ENCODE measurements at places on chromosomes 3 and 15.

- DNase-seq: no peak
These were observed 13.1 kb upstream of the ANP32A start for GRCh38 chr15:68833700-68834331.

GRCh38 chr3:188051801-188052168 is 102.2 kb upstream of the LPP start:
- DNase-seq: no peak

DNA sequence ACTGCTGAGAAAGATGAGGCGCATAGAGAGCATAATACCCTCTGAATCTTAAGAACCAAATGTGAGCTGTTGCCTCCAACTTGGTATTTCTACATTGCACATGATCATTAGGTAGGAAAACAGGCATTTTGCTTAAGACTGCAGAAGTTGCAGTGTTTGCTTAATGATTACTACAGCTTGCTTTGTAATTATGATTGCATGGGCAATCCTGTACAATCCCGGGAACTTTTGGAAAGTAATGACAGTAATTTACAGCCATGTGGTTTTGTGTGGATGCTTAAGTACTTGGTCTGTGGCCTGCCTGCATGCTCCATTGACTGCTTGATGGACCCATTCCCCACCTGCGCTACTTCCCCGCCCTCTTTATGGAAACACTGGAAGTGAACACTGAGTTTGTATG is 301.1 kb downstream of the DIPK2A start:
- no peak for DNase-seq

DNA sequence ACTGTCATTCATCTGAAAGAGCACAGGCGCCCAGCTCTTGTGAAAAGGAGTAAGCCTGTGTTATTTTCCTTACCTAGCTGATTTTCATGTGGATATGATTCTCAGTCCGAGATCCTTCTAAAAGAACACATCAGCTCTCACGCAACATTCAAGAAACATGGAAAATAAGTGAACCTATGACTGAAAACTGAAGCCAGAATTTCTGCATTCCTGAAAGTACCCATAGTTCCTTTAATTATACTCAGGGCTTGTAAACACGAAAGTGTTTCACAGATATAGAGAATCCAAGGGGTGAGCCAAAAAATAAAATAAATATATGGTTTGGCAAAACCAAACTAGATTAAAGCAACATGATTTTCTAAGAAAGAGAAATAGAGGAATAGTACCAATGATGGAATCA is 100.8 kb upstream of the CHMP2B start:
- no peak for DNase-seq

DNA sequence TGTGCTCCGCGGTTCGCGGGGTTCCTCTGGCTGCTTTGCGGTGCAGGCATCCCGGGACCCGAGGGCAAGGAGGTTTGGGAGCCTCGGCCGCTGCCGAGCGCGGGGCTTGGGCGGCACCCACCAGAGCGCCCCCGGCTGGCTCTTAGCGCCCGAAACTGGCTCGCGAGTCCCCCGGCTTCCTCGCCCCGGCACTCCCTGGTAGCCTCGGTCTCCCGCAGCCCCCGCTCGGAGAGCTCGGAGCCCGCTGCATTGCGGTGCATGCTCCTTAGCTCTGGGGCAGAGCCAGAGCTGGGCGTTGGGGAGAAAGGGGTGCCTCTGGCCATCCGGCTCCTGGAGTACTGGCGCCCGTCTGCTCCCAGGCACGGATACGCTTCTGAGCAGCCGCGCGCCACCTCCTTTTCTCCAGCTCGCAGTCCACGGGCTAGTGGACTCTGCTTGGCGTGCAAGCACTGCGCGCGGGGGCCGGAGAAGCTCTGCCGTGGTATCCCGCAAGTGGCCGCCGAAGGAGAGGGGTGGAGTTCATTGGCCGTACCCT is 753 bp downstream of the EPHB1 start:
- DNase-seq: no peak

DNA sequence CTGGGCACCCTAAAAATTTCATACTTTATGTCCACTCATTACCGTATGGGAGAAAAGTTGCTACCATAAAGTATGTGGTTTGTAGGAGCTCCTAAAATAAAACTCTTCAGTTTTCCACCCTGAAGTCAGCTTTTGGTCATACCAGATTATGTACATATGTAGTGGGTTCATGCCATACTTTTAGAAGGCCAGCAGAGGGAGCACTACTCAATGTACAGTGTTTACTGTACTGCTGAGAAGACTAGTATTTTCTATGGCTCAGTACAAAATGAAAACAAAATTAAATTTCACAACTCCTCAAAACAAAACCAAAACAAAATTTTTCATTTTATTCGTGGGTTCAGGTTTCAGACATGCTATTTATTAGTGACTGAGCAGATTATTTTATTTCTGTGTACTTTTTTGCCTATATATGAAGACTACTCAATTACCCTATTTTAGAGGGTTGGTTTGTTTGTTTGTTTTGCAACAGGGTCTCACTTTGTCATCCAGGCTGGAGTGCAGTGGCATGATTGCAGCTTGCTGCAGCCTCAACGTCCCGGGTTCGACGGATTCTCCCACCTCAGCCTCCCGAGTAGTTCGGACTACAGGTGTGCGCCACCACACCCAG is 24.3 kb downstream of the NXPE3 start:
- peak; percentile 40 for DNase-seq

- DNase-seq: no peak
These were observed 55.9 kb upstream of the SLC6A1 start for GRCh38 chr3:10936686-10937085.

GRCh38 chr3:150443331-150443741 is 35.2 kb downstream of the TSC22D2 start:
- DNase-seq: no peak

DNA sequence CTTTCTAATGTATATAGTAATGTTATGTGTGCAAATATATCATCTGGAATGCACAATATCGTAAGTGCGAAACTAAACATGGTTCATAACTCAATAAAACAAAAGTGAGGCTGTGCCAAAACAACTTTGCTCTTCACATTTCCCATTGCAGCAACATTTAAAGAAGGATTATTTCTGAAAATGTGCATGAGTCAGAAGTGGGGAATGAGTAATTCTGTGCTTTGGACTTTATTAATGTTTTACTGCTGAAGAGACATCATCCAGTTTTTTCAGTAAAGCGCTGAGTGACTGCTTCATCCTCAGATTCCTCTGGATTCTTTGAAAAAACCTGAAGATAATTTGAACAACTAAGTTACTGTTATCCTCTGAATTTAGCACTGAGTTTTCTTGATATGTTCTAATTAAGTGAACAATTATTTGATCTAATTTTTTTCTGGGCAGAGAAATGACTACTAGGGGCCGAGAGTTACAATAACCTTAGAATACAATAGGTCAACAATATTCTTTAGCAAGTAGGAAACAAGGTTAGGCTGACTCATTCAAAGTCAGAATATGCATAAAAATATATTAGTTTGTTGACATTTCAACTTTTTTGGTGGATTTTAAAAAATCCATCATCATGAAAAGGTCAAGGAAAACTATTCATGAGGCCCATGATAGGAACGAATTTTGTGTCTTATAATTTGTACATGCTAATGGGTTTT is 20.0 kb upstream of the PLCL2 start:
- no peak for DNase-seq

DNA sequence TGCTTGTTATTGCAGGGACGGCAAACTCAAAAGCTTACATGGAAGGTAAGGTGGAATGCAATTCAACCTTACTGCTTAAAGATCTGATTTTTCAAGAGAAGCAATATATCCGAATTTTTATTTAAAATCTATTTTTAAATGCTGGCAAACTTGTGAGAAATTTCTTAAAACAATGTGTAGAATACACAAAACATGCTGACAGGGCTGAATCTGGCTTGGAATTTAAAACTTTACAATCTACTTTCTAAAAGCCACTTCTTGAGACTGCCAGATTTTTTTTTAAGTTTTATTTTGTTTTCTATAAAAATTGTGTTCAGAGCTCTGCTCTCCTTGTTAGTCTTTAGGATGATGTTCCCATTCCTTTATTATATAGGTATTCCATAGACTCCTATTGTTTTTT is 146.7 kb downstream of the ADAM10 start:
- DNase-seq: no peak

GRCh38 chr15:33912326-33912725 is 56.0 kb upstream of the CHRM5 start:
- DNase-seq: no peak

DNA sequence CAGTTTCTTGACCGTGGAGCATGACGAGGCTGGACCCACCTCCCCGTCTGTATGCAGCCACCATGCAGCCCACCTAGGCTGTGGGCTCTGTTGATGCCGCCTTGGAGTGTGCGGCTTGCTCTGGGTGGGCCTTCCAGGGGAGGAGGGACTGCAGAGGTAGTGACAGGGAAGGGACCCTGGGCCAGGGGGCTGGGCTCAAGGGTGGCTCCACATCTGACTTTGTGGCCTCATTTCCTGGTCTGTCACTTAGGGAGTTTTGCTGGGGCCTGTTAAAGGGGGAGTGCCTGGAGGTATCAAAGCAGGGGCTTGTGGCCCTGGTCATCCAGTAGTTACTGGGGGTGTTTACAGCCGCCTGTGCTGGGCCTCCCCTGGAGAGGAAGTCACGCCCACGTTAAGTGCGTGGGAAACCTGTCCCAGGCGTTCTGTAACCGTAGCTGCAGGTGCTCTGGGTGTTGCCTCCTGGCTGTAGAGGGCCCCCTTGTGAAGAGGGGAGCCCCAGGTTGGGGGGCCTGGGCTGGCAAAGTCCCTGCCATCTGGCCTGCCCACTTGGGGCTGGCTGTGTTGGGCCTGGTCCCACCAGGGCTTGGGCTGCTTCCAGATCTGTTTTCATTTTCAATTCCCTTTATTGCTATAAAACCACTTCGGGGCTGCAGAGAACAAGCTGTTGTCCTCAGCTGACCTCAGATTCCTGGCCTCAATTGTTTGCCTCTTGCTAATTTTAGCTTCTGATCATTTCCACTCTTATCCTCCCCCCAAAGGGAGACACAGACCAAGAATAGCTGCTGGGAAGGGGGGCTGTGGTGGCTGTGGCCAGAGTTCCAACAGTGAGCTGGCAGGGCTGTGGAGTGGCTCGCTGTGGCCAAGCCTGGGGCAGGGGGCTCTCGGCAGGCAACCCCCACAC is 26.5 kb downstream of the KLF13 start:
- DNase-seq: no peak

GRCh38 chr15:55736756-55737155 is 6.2 kb downstream of the PRTG start:
- DNase-seq: no peak

GRCh38 chr3:37321863-37322262 is 147.5 kb upstream of the LRRFIP2 start:
- DNase-seq: no peak

All from endothelial cell (in vitro differentiated cells).